ENCODE measurements at places on chromosomes 11 and 22. TPM values are rescaled to one million over a fixed set of nuclear protein-coding genes. Genes with fewer than 3 reads are reported as not detected.
A peak's percentile ranks its signal among the peaks of the same experiment; 100 is the strongest.

- DNase-seq: peak; percentile 85
Measured at GRCh38 chr11:109085708-109086373, 336.1 kb upstream of the C11orf87 start.

DNA sequence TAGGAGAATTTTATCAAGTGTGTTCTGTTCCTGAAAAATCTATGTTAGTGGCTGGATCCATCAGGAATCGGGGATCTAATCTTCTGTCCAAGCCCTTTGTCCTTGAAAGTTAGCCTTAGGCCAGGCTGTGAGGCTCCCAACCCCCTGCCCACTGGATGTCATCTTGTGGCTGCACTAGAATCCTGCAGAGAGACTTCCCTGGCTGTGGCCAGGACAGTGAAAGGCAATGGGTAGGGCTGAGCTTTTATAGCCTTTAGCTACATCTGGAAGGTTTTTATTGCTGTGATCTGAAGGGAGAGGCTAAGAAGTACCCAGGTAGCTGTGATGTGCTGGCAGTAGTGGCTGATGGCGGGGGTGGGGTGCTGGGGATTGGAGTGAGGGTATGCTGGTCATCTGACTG is 2.1 kb downstream of the OAF start:
- peak; percentile 40 for DNase-seq

DNA sequence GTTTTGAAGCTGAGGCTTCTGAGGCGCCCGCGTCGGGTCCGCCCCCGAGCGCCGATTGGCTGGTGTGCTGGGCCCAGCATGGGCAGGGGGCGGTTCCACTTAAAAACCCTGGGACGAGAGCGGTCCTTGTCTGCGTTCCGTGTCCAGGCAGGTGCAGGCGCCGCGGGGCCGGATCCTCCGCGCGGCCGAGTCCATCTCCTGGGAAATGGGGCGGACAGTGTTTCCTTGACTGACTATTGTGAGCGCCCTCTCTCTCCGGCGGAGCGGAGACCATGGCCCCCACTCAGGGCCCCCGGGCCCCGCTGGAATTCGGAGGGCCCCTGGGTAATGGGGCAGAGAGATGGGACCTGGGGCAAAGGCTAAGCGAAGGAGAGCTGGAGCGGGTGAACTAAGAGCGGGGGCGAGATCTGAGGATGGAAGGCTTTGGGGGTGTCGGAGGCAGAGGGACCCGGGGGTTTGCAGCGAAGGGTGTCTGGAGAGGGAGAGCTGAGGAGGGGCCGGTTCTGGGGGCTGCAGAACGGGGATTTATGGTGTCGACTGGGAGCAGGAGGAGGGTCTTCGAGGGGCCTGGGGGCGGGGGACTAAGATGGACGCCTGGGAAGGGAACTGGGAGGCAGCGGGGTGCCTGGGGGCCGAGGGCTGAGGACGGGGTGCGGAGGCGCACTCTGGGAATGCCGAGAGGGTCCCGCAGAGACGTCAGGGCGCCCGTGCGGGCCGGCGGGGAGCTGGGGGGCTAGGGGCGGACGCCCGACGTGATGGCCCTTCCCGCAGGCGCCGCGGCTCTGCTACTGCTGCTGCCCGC is at the start of gene TM7SF2:
TM7SF2 (plus strand) TSS at position 129 of the 802 bp plus-strand sequence; CDS start at position 273, 144 bp downstream.
- DNase-seq: peak; percentile 95

BAIAP2L2 gene
- total RNA-seq: 24.3 TPM

RTCB gene
- 96.7 TPM for total RNA-seq

- DNase-seq: no peak
Measured at GRCh38 chr11:133697603-133698180, 147.6 kb downstream of the SPATA19 start.

ZP1 gene
- total RNA-seq: 5.3 TPM

- peak; percentile 86 for DNase-seq
Measured at GRCh38 chr11:10809373-10810160, 841 bp upstream of the EIF4G2 start.

HBG2 gene
- total RNA-seq: not detected

DNA sequence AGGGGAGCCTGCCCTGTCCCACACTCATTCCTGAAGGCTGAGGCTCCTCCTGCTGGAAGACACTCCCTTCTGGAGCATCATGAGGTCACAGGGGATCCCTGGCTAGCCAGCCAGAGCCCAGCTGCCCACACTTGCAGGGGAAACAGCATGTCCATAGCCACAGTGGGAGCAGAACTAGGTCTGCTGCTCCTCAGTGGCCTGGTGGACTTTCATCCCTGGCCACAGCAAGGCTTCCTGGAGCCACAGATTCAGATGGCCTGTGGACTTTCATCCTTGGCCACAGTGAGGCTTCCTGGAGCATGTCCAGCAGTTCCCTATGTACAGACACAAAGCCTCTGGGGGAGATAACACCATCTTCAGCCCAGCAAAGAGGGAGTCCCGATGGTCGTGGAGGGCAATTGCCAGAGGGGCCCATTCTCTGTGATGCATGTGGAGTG is 5.9 kb upstream of the APOL6 start:
- DNase-seq: peak; percentile 65

GRCh38 chr22:50173311-50173982 is 2.9 kb downstream of the PANX2 start:
- DNase-seq: no peak

GRCh38 chr11:119993722-119994121 is 144.2 kb downstream of the TRIM29 start:
- no peak for DNase-seq

MS4A12 gene
- not detected for total RNA-seq

- DNase-seq: peak; percentile 38
Measured at GRCh38 chr11:132496341-132496740, 1036.0 kb downstream of the OPCML start.

DNA sequence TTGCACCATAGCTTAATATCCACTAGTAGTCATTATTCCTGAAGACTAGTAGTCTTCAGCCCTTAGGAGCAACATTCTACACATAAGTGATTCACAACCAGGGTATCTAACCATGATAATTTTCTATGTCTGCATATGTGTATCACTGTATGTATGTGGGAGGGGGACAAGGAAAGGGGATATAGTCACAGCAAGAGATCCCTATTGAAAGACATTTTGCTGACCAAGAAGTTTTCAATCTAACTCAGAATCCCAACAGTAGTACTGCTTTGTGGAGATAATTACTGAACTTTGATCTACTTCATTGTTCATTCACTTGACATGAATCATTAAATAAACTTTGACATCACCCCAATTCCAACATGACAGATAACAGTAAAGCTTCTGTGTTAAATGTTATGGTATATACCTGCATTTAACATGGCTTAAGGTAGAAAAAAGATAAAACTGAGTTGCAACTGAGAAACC is 10.3 kb downstream of the PIK3C2A start:
- peak; percentile 36 for DNase-seq

- peak; percentile 46 for DNase-seq
Measured at GRCh38 chr11:36365907-36366306, 69.8 kb downstream of the PRR5L start.

OR52N2 gene
- not detected for total RNA-seq

DNA sequence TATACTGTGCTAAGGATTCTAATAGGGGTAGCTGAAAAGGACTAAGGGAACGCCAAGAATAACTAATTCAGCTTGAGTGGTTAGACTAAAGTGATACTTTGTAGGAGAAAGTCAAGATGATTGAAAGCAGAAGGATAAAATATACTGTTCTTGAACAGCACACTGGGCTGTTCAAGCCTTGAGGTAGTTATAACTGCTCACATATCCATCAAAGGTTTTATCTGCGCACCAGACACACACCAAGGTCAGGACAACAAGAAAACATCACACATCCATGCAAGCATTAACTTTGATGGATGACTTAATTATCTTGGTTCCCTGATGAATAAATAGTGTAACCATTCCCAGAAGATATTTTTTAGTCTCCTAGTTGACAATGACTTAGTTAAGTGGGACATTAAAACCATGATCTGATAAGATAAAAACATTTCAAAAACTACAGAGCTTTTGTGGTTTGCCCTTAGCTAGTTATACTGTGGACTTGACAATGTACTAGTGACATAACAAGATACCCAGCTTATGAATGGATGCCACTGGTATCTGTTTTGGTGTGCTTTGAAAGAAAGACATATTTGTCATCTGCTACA is 728.9 kb downstream of the JRKL start:
- no peak for DNase-seq

LGALS1 gene
- 5,290 TPM for total RNA-seq

DNA sequence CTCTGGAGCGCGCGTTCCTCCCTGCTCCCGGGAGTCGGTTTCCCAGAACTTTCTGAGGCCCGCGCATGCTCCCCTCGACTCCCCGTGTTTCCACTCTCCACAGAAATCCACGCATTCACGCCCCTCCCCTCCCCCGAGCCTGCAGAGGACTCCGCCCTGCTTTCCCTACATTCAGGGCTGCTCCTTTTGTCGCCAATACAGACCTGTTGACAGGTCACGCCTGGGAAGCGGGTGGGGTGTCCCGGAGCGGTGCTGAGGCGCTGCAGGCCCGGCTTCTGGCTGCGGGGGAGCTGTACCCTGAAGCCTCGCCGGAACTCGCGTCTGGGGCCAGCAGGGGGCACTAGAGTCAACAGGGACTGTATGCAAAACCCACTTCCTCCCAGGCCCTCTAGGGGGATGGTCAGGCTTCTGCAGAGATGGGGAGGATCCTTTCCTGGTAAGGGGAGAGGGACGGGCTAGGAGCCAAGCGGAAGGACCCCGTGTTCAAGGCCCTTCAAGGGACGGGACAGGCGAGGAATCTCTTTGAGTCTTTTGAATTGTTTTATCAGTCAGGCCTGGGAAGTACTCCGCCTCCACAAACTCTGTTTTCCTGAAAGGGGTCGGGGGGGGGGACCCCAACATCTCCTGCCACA is at the start of gene PRAME:
PRAME (minus strand) TSS at position 294 of the 632 bp plus-strand sequence. CDS start 2,433 bp downstream, outside the sequence.
- DNase-seq: peak; percentile 61

SMIM38 gene
- not detected for total RNA-seq

DNA sequence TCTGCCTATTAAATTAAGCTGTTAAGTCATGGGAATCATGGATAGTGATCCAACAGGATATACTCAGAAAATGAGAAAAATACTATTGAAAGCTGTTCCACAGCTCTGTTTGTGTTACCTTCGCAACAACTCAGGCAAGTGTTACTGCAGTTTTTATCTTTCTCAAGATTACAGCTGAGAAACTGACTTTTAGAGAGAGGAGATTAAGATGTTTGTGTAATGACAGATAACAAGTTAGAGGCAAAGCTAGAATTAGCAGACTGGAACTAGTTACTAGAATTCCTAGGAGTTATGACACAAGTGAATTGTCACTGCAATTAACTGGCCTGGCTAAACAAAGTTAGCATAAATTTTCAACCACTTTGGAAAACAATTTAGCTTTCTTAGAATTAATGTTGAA is 1.6 kb downstream of the SLN start:
- DNase-seq: no peak

GRCh38 chr22:40533712-40534378 is 102.7 kb downstream of the MRTFA start:
- peak; percentile 75 for DNase-seq

DNA sequence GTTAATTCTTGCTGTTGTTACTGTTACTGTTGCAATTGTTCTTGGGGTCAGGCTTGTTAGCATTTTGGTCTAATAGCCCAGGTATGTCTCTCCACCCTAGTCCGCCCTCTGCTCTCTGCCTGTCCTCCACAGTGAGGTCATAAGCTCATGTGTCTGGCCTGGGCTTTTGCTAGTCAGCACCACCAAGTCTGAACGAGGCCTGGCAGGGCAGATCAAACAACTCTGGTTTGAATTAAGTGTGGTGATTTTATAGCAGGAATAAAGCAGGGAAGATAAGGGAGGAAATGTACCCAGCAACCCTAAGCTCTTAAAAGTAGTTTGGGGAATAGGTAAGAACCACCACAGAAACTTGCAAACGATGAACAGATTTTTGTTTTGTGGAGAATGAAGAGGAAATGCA is 98.7 kb downstream of the ABTB2 start:
- DNase-seq: no peak

- DNase-seq: peak; percentile 54
Measured at GRCh38 chr11:95138448-95138847, 48.8 kb downstream of the ENDOD1 start.

CALCA gene
- 1.3 TPM for total RNA-seq

PI4KA gene
- 36.5 TPM for total RNA-seq

TMEM191B gene
- not detected for total RNA-seq

CTSF gene
- total RNA-seq: 67.7 TPM

CD6 gene
- not detected for total RNA-seq

GRCh38 chr22:45948081-45948648 is 28.8 kb downstream of the WNT7B start:
- DNase-seq: no peak

Data from GM23248 (cell line).